ENCODE measurements at places on chromosomes 11 and 22.
A peak's percentile ranks its signal among the peaks of the same experiment; 100 is the strongest.

DNA sequence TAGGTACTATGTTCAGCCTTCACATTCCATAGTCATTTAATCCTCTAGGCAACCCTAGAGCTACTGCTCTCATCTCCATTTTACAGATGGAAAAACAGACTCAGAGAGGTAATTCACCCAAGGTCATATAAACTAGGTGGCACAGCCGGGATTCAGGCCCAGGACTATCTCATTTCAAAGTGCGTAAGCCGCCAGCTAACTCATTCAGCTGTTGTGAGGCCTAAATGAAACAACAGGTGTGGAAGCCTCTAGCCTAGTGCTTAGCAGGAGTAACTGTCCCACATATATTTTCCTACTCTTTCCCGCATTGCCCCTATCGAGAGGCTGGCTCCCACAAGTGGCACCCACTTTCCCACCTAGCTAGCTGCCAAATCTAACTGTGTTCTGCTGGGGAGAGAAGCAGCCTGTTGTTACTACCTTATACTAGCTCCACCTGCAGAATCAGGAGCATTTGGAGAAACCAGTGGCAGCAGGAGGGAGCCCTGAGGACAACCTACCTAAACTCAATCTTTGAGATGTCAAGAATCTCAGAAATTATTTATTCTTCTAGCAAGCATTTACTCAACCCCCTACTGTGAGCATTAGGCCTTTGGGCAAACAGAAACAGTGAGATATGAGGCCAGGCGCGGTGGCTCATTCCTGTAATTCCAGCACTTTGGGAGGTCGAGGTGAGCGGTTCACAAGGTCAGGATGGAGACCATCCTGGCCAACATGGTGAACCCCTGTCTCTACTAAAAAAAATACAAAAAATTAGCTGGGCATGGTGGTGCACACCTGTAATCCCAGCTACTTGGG is 20.9 kb downstream of the PRG3 start:
- no peak for DNase-seq

DNA sequence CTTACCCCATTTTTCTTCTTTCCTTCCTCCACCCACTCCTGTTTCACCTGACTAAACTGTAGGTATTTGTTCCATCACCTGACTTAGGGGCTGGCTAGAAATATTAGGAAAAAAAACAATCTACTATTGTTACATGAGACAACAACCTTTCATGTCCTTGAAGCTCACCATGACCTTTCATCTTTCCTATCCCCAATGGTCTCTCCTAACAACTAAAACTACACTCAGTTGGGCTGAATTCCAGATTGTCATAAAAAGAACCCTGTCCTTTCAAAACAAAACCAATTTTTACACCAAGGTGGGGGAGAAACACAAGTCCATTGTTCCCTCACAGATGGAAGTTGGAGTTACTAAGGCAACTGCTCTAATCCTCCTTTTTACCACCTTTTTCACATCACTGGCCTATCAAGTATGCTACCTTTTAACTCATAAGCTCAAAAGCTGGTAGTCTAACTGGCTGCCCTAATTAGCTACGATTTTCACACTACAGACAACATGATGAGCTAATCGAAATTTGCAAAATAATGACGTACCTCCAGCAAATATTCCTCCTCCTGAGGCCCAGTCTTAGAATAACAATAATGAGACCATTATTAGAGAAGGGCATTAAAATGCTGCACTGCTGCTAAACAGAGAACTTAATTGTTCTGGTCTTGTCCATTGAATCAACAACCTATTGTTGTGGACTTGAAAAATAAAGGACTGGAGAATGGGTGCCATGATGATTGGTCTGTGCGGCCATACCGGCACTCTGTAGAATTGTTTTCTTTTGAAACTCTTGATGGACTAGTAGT is 46.5 kb upstream of the SOX6 start:
- no peak for DNase-seq

- no peak for DNase-seq
Observed at GRCh38 chr11:111349191-111349695, 29.8 kb downstream of the POU2AF1 start.

GRCh38 chr11:116807601-116808261 is 15.4 kb downstream of the APOA4 start:
- no peak for DNase-seq

DNA sequence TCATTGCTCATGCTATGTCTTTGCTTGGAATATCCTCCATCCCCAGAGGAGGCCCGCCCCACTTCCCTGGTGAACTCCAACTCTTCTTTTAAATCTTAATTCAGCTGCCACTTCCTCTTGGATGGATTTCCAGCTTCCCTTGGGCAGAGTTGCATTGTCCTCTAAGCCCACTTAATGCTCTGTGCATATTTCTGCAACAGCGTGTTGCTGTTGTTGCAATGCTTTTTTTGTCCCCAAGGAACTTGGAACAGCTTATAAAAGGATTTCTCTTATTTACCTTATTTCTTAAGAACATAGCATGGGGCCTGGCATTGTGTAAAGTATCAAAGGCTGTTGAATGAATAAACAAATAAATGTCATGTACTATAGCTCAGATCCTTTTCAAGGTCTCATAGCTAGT is 507.4 kb downstream of the METTL15 start:
- no peak for DNase-seq

- peak; percentile 23 for DNase-seq
Observed at GRCh38 chr11:120182790-120183491, 27.9 kb upstream of the OAF start.

DNA sequence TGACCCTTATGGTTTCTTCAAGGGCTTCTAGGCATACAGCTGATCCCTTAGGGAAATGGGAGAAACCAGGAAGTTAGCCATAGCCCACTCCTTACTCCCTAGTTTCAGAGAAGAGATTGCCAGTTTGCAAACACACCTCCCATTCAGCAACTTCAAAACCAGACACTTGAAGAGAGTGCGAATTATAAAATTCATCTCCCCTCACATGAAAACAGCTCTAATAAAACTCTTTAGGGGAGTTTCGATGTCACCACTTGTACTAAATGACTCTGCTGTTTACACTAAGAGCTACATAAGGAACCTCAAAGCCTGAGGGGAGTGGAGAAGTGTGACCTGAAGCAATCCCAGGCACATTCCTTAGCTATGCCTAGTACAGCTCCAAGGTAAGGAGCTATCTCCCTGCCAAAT is 8.3 kb downstream of the LGR4 start:
- DNase-seq, result no peak

GRCh38 chr11:27465629-27466028 is 7.0 kb downstream of the LGR4 start:
- no peak for DNase-seq

DNA sequence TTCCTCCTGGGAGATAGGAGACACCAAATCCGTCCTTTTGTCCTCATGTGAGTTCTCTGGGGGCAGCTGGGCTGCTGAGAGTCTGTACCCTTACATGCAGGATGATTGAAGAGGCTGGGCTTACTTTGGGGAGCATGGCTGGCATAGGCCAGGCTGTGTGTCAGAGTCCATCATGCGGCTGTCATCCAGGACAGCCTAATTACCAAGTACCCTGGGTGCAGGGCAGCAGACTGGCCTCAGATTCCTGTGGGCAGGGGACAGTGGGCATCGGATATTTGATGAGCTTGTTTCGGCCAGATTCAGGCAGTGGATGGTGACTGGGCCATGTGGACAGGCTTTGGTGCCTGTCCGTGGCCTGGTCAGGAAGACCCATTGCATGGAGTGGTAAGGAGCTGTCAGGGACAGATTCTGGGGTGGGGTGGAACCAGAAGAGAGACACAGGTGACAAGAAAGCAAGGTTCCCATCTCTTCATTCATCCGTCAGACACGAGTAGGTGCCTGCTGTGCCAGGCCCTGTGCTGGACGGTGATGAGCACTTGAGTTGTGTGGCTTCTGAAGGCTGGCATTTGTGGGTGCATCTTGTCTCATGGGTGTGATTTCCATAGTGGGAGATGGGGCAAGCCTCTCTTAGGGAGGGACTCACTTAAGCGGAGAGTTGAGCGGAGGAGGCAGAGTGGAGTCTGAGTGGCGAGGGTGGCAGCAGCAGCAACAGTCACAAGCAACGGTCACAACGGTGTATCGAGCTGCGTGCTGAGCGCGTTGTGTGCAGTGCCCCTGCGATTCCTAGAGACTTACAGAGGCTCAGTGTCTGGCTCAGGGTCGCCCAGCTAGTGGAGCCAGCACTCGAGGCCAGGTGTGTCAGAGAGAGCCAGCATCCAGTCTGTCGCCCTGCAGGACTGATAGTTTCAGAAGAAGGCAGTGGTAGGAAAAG is 48.7 kb downstream of the TBC1D22A start:
- peak; percentile 23 for DNase-seq

DNA sequence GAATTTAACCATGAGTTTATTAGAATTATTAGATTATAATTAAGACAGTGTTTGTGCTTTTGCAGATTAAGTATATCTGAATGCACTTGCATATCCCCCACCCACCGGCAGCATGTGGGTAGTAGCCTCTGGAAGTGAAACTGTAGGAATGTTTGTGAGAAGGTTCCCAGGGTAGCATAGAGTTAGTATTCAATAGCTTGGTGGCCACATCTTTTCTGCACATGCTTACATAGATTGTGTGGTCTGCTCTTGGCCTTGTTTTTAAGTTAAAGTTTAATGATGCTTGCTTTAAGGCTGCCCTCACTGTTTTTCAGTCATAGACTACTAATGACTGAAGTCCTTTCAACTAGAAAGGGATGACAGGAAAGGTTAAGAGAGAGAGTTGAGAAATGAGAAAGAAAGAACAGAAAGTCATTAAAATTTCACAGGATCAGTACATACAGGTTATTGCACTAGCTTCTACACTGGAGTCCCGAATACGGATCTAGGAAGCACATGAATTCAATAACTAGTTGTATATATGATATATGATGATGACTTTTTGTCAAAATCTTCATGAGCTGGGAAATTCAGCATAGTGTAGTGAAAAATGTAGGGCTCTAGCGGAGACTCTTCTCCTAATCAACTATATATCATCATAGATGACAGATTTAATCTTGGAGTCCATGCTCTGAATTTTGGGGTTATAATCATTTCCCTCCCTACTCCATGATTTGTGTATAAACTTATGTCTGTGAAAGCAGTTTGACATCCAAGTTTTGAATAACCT is 137.1 kb downstream of the ARHGAP42 start:
- DNase-seq, result no peak

DNA sequence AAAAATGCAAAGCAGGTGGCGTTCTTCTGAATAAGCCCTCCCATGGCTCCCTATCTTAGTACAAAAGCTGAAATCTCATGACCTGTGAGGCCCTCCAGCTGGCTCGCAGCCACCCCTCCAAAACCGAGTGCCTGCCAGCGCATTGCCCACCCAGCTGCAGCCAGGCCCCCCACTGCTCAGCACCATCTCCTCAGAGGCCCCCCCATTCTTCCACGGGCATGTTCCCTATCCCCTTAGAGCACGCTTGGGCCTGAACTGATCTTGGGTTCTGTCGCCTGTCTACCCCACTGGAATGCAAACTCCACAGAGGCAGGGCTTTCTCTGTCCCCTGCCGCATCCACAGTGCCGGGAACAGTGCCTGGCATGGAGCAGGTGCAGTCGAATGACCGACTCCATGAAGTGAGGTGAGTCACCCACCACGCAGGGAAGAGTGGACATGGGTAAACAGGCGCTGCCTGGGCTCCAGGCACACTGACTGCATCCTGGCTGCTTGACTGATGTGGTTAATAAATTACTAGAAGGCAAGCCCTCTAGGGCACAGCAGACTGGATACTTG is 11.3 kb upstream of the EFCAB6 start:
- DNase-seq, result no peak

DNA sequence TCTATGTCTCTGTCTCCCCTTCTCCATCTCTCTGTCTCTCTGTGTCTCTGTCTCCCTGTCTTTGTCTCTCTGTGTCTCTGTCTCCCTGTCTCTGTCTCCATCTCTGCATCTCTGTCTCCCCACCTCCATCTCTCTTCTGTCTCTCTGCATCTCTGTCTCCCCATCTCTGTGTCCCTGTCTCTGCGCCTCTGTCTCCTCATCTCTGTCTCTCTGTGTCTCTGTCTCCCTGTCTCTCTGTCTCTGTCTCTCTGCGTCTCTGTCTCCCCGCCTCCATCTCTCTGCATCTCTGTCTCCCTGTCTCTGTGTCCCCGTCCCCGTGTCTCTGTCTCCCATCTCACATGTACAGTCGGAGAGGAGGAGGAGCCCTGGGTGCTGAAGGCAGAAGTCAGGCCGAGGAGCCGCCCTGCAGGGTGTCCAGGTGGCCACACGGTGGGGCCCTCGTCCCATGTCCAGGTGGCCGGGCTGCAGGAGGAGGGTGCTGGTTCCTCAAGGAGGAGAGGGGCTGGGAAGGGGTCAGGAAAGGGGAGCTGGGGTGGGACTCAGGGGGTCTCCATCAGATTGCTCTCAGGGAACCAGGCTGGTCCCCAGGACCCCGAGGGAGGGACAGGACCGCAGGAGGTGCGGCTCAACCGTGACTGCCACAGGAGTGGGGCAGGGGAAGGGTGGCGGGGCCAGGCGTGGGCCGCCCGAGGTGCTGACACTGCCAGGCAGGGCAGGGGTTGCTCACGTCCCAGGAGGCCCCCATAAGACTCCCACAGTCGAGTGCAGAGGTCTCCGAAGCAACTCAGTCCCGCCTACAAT is 25.6 kb upstream of the TH start:
- DNase-seq, result peak; percentile 83

GRCh38 chr11:93410441-93410840 is 79.9 kb downstream of the DEUP1 start:
- no peak for DNase-seq

GRCh38 chr22:20204806-20205205 is 54.0 kb upstream of the CCDC188 start:
- no peak for DNase-seq

GRCh38 chr22:24883432-24883831 is 63.1 kb downstream of the LHFPL7 start:
- no peak for DNase-seq

DNA sequence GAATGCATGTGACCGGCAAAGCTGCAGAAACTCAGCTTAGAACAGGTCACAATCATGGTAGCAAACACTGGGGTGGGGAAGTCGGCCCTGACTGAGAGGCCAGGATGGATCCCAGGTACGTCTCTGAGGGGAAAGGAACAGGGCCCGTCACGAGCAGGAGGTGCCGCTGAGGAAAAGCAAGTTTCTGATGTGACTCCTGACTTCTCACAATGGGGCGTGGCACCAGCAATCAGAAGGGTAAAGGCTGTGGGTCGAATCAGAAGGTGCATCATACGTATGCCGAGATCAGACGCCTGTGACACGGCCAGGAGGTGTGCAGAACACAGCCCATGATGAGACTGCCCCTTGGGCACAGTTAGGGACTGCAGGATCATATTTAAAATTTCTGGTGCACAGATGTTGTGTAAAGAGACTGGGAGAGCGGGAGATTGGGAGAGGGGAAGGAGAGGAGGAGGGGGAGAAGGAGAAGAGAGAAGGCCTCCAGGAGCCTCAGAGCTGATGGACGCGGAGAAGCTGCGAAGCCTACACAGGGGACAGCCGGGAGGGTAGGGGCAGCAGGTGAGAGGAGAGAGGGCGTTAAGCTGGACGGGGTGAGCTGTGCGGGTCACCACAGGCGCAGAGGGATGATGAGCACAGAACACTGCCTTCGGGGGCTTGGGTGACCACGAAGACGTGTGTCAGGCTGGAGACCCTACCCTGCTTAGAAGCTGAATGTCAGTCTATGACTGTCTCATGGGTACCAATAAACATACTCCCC is 30.7 kb downstream of the KRTAP5-5 start:
- DNase-seq, result no peak

GRCh38 chr22:47301820-47302475 is 539.5 kb downstream of the TBC1D22A start:
- peak; percentile 31 for DNase-seq

All from activated CD8-positive, alpha-beta memory T cell treated with anti-CD3 and anti-CD28 coated beads, Interleukin-2, amount 10 ng/mL, durations not matched to agents 7 days and 5 days (primary cell).